ENCODE measurements at places on chromosomes 11 and 22.

GRCh38 chr11:57279116-57279515 lies 42.1 kb upstream of the APLNR start:
- DNase-seq, result no peak

- no peak for DNase-seq
Measured at GRCh38 chr11:33457948-33458347, 200.8 kb downstream of the HIPK3 start.

- DNase-seq, result no peak
Measured at GRCh38 chr11:116932181-116932580, 94.8 kb upstream of the APOA1 start.

- DNase-seq, result no peak
Measured at GRCh38 chr22:43202326-43202725, 15.4 kb upstream of the TTLL12 start.

- DNase-seq, result no peak
Measured at GRCh38 chr11:77471558-77472193, 2.2 kb downstream of the PAK1 start.

DNA sequence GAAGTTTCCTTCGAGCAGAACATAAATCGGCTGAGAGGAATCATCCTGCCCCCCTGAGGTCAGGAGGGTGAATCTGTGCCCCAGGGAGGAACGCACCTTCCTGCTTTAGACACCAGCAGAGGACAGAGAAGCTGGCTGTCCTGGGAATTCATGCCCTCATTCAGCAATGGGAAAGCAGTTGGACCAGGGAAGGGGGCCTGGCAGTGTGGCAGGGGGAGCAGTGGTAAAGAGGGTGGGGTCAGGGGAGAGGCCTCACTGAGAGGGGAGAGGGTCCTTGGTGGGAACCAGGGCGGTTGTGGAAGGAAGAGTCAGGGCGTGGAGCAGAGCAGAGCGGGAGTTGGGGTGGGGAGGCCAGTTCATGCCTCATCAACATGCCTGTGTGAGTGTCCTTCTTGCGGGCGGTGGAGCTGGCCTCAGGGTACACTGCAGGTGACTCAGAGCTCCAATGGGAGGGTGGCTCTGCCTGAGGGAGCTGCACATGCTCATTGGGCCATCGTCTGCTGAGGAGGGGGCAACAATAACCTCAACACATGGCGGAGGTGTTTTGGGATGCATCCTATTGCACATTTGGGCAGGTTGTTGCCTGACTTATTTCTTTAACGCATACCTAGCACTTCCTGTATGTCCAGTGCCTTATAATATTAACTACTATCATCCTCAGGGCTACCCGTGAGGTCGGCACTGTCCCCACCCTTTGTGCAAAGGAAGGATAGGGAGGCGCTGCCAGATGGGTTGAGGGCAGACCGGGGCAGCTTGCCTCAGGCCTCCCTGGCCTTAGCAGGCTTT lies 23.2 kb downstream of the MED15 start:
- DNase-seq, result no peak

DNA sequence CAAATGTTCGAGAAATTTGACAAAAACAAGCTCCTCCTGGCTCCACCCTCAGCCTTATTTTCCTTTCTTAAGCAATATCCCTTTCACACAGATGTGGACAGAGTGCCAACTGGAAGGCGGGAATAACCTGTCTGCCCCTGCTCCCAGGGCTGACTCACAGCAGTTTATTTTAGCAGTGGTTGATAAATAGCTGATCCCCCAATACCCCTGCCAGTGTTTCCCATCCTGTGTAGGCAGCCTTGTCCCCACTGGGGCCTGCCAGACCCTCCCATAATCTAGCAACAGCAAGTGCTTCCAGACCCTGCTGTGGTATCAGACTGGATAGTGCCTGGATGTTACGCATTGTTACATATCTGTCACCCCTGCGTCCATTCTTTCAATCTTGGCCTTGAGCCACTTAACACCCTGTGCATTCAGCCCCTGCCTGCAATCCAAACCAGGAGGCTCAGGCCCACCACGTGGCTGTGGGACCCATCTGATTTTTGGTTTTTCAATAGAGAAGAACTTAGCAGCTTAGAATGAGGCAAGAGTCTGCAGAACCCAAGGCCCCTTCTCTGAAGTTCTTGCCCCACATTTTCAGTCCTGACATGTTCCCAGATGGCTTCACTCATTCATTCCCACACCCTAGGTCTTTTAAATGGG lies 53.7 kb downstream of the PARVA start:
- DNase-seq, result no peak

DNA sequence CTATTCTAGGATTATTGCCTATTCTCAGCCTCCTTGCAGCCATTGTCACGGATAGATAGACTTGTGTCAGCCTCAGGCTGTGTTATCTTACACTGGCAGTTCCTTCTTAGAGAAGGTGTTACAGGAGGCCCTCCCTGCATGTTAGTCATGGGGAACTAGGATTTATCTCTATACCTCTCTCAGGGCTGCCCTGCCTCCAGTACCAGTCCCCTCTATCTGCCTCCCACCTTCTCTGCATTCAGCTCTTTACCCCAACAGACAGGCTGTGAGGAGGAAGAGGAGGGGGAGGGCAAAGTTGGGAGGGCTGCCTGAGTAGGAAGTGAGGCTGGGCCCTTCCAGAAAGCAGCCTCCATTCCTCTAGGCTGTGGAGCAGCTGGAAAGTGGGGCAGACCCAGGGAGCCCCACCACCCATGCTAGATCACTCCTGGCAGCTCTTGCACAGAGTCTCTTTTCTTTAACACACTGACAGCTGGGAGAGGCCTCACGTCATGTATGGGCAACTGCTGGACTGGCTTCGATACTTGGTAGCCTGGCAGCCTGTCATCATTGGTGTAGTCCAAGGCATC lies 2.9 kb upstream of the IL18BP start:
- no peak for DNase-seq

DNA sequence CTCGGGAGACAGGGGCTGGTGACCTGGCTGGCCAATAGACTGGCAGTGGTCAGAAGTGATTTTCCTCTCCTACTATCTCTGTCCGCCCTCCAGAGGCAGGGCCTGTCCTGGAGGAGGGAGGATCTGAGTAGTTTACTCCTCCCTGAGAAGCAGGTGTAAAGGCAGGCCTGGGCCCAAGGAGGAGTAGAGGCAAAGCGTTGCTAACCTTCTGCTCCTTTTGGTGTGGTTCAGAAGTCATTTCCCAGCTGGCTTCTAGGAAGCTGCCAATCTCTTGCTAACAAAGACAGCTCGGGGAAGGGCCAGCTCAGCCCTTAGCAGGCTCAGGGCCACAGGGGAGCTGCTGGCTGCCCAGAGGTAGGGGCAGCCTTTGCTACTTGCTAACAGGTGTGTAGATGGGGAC lies 151.1 kb upstream of the NECTIN1 start:
- no peak for DNase-seq

DNA sequence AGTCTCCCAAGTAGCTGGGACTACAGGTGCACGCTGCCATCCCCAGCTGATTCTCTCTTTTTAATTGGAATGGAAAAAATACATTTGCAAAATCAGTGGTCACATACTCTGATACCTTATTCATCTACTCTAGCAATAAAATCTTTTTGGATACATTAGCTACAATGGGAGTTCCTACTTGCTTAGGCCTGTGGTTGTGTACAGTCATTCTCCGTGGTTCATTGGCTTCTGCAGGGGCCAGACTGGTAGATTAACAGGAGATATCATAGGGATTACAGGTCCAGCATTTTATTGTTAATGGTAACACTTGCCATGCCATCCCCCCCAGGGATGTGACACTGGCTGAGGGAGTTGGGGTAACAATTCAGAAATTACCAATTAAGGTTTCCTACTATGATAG lies 140.0 kb downstream of the ADAMTS15 start:
- no peak for DNase-seq

GRCh38 chr11:63914896-63915691 lies 1.9 kb downstream of the RCOR2 start:
- DNase-seq, result no peak

GRCh38 chr22:50119768-50120251 lies 30.0 kb downstream of the MOV10L1 start:
- no peak for DNase-seq

DNA sequence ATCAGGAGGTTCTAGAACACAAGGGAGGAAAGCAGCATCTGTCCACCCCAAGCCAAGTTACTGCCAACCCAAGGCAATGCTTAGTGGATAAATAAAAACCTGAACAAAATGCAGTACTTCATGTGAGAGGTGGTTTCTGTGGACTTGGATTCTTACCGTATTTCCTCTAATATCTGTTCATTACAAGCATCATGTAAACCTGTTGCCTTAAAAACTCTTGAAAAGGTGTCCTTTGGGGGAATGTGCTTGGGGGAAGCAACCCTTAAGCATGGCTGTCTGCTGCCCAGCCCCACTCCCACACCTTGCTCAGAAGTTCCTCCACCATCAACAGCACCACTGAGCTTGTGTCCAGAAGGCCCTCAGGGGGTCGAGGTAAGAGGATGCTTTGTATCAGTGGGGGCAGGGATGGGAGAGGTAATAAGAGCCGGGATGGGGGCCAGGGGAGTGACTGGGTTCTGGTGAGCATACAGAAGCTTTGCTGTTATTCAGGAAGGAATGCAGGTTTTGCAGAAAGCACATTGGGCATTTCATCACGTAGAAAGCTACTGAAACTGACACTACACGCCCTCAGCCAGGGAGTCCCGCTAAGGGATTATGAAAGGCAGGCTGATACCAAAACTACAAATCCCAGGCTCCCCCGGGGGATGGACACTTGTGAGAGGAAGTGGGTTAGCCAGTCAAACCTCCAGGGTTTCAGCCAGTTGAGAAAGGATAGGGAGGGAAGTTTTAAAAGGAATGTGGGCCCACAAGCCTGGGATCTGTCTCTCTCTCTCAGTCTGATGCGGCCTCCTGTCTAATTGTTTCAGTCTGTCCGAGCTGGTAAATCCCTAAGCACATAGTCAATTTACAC lies 52.0 kb downstream of the KCNJ1 start:
- DNase-seq, result no peak

- no peak for DNase-seq
Measured at GRCh38 chr11:125621995-125622394, 3.0 kb upstream of the CHEK1 start.

GRCh38 chr11:62411524-62411923 lies 7.3 kb upstream of the SCGB1A1 start:
- DNase-seq, result no peak

DNA sequence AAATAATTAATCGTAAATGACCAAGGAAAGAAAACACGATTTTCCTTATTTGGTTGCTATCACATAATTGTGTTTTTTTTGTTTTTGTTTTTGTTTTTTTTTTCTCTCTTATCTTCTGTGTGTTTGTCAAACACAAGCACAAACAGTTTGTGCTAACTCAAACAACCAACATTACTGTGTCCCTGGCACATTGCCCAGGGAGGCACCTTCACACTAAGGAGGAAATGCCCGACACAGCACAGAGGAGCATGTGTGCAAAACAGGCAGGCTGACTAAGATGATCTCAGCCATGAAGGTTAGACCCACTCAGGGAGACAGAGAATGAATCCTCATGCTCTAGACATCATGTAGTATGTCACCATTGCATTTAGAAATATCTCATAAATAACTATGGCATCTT lies 130.1 kb downstream of the SOX6 start:
- DNase-seq, result no peak

DNA sequence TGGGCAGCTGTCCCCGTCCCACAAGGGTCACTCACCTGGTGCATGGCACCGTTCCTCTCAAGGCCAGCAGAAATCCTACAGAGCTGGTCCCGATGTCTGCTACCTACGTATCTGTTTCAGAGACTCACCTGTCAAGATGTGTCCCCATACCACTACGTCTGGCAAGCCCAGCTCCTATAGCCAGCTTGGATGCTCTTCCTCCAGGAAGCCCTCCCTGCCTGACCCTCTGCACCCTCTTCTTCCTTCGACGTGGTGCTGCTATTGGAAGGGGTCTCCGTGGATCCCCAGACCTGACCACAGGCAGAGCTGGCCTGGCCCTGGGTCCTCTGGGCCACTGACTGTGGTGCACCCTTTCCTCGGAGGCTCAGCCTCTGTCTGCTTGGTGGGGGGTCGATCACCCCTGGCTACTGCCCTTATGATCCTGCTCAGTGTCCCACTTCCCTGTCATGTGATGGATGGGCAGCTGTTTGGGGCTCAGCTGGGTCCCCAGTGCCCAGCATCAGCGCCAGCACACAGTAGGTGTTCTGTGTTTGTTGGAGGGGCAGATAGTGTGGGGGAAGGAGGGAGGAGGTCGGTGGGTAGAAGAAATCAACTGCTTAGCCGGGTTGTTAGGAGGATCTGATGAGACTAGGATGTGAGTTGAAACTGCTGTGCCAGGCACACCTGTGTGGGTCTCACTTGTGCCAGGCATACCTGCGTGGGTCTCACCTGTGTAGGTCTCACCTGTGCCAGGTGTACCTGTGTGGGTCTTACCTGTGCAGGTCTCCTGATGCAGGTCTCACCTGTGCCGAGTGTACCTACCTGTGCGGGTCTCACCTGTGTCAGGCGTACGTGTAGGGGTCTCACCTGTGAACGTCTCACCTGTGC lies 21.7 kb upstream of the ARHGAP8 start:
- no peak for DNase-seq

DNA sequence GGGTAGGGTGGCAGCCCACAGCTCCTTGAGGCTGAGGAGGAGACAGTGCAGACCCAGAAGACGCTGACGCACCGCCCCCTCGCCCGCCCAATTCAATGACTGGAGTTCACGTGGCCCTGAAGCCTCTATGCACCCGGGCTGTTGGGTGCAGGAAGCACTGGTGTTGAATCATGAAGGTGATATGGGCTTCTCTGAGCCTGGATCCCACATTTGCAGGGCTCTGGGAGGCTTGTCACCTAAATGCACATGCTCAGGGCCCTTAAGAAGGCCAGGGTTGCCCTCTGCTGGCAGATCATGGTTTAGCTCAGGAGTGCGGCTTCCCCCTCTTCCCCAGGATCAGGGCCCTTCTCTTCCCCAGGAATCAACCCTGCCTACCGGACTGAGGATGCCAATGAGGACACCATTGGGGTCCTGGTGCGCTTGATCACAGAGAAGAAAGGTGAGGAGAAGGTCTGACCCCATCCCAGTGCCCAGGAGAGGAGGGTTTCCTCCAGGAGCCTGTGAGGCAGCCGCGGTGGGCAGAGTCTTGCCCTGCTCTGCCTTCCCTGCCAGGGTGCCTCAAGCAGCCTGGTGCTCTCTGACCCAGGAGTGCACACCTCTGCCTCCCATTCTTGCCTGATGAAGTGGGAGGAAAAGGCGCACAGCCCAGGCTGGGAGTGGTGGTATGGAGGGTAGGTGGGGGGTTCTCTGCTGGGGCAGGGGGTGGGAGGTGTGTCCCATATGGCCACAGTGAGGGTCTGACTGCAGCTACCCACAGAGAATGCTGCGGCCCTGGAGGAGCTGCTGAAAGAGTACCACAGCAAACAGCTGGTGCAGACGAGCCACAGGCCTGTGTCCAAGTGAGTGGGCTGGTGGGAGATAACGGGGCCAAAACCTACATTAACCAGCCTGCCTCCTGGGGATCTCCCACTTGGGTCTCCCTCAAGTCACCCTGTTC lies 17.5 kb downstream of the RELT start:
- peak; percentile 59 for DNase-seq

DNA sequence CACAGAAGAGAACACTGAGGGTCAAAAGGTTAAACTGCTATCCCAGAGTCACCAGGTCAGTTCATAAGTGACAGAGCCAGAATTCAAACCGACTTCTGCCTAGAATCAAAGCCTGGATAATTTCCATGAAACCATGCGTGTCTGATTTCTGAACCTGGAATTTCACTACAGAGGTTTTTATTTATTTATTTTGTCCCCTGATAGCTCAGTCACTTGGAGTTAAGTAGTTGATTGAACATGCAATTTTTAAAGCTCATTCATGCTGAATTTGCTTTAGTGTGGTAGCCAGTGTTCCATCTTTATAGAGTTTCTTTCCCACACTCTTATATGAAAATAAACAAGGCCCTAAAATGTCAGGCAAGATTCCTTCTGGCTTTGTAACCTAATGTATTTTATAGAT lies 93.2 kb downstream of the NAV2 start:
- DNase-seq, result no peak

Measured in stimulated activated CD4-positive, alpha-beta T cell treated with anti-CD3 and anti-CD28 coated beads, Interleukin-1b, Interleukin-23, amount 100 ng/mL, for 48 hours (primary cell).